ENCODE measurements at places on chromosomes 5 and 9.

GRCh38 chr5:98309785-98310598 is 463.5 kb upstream of the RGMB start:
- DNase-seq = no peak

DNA sequence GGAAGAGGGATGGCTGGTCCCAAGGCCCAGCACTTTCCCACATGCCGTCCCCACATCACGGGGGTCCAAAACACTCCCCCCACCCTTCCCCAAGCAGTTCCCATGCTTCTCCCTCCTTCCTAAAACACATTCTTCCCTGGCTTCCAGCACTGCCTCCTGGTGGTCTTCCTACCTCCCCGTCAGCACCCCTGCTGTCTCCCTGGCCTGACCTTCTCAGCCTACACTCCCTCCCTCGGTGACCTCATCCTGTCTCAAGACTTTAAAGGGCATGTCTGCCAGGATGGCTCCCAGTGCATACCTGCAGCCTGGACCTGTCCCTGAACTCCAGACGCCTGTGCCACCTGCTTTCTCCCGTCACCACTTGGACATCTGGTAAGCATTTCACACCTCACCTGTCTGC is 4.3 kb upstream of the NCS1 start:
- no peak for DNase-seq

GRCh38 chr5:141382469-141383294 is at the start of gene PCDHGA7:
Gene PCDHGA7, plus strand, starts transcription at chr5:141382742. Its CDS starts 158 bp downstream, at chr5:141382900.
- no peak for DNase-seq

- DNase-seq = no peak
Measured at GRCh38 chr5:149134778-149135500, 6.4 kb upstream of the ABLIM3 start.

- no peak for DNase-seq
Measured at GRCh38 chr5:80225934-80226326, 29.9 kb downstream of the SERINC5 start.

DNA sequence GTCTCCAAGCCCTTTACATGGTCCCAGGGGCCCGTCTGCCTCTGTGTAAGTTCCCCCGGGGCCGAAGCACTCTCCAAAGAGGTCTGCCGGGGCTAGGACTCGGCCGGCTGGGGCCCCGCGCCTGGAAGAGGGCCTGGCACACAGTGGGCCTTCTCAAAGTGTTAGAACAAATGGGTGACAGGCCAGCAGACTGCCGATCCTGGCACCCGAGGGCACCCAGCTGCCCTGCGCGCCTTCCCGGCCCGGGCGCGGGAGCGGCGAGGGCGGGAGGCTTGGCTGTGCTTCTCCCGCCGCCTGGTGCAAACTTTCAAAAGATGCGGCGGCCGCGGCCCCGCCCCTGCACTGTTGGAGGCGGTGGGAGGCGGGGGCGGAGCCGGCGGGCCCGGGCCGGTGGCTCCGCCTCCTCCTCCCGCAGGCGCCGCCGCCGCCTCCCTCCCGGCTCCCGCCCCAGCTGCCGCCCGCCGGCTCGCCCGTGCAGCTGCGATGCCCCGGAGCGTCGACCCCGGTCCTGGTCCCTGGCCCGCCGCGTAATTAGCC is at the start of gene NEURL1B:
Gene NEURL1B, plus strand, starts transcription at position 442 of the 537 bp plus-strand sequence. CDS start 144 bp downstream, outside the sequence.
- DNase-seq = peak; percentile 39
